ENCODE measurements at places on chromosomes 2 and 18. TPM values are rescaled to one million over a fixed set of nuclear protein-coding genes. Genes with fewer than 3 reads are reported as not detected.

Gene SRD5A2
- polyA plus RNA-seq, result not detected

Gene ZAP70
- polyA plus RNA-seq, result 3.9 TPM

Gene NEU2
- not detected for polyA plus RNA-seq

Gene GLS
- polyA plus RNA-seq, result 9.4 TPM

Gene TXNDC2
- not detected for polyA plus RNA-seq

Gene ANKAR
- 1.5 TPM for polyA plus RNA-seq

Gene TNFRSF11A
- 1.2 TPM for polyA plus RNA-seq

Gene CRYBA2
- 0.49 TPM for polyA plus RNA-seq

Gene GPN1
- polyA plus RNA-seq, result 25.0 TPM

Gene GRHL1
- polyA plus RNA-seq, result 61.8 TPM

Gene OTX1
- polyA plus RNA-seq, result 0.61 TPM

Gene HOXD12
- not detected for polyA plus RNA-seq

Gene FOXI3
- polyA plus RNA-seq, result not detected

Gene SCN2A
- polyA plus RNA-seq, result 0.02 TPM

Gene STARD6
- polyA plus RNA-seq, result not detected

Gene NPPC
- polyA plus RNA-seq, result 2.2 TPM

Gene FSHR
- polyA plus RNA-seq, result not detected

Gene GCG
- 0.10 TPM for polyA plus RNA-seq

Gene SPR
- 18.2 TPM for polyA plus RNA-seq

Gene ADRA2B
- polyA plus RNA-seq, result 0.98 TPM

Gene NABP1
- 26.8 TPM for polyA plus RNA-seq

Gene MTCL1
- 4.4 TPM for polyA plus RNA-seq

Gene TMEM17
- polyA plus RNA-seq, result 1.5 TPM

Gene RASGRP3
- 0.71 TPM for polyA plus RNA-seq

Gene GIGYF2
- polyA plus RNA-seq, result 11.0 TPM

Gene SNX17
- 61.7 TPM for polyA plus RNA-seq

Gene C2orf78
- not detected for polyA plus RNA-seq

Gene TCF7L1
- 3.5 TPM for polyA plus RNA-seq

Gene ANKRD29
- 14.8 TPM for polyA plus RNA-seq

Gene ADD2
- polyA plus RNA-seq, result 0.09 TPM

Gene SERPINB7
- polyA plus RNA-seq, result 0.94 TPM

Gene NETO1
- not detected for polyA plus RNA-seq

Gene BMP10
- polyA plus RNA-seq, result not detected

Gene CYS1
- 0.94 TPM for polyA plus RNA-seq

Gene ITGA6
- 9.9 TPM for polyA plus RNA-seq

Gene TCF4
- polyA plus RNA-seq, result 3.7 TPM

Gene CRYGC
- not detected for polyA plus RNA-seq

Gene SPATA3
- not detected for polyA plus RNA-seq

Gene SLC30A3
- 0.08 TPM for polyA plus RNA-seq

Gene COL4A3
- 0.18 TPM for polyA plus RNA-seq

Gene ITPRIPL1
- 0.84 TPM for polyA plus RNA-seq

Gene EPB41L3
- polyA plus RNA-seq, result 13.6 TPM

Gene C2orf66
- polyA plus RNA-seq, result 0.07 TPM

Gene GRP
- polyA plus RNA-seq, result not detected
